Endothelial cell of umbilical vein (primary cell): ENCODE measurements at places on chromosomes 6 and 20. TPM values are rescaled to one million over a fixed set of nuclear protein-coding genes. Genes with fewer than 3 reads are reported as not detected.

Gene COL21A1
- total RNA-seq: 1.4 TPM in 2 replicates

Gene HLA-DPA1
- 11.4 TPM in 1 of 2 replicates, not detected in the other for total RNA-seq

Gene RNF114
- total RNA-seq: 41.6 and 45.8 TPM in 2 replicates

Gene FAXC
- 3.6 and 8.4 TPM in 2 replicates for total RNA-seq

Gene CST1
- total RNA-seq: 2.2 TPM in 1 of 2 replicates, not detected in the other

Gene TMEM242
- total RNA-seq: 15.3 and 15.5 TPM in 2 replicates

Gene ADGRF4
- not detected in 2 replicates for total RNA-seq

Gene KPNA5
- 7.1 and 8.9 TPM in 2 replicates for total RNA-seq

Gene DCDC2
- not detected in 2 replicates for total RNA-seq

Gene GATA5
- total RNA-seq: not detected in 2 replicates

Gene TP53TG5
- total RNA-seq: not detected in 2 replicates

Gene PTCRA
- not detected in 2 replicates for total RNA-seq

Gene FOXC1
- 15.9 and 16.4 TPM in 2 replicates for total RNA-seq

Gene BACH2
- 5.6 and 5.9 TPM in 2 replicates for total RNA-seq

Gene SNAI1
- total RNA-seq: 13.4 and 14.5 TPM in 2 replicates

Gene SIRPD
- total RNA-seq: not detected in 2 replicates

Gene TREM1
- not detected in 2 replicates for total RNA-seq

Gene SYNDIG1
- total RNA-seq: not detected in 2 replicates

Gene MATN4
- total RNA-seq: 0.14 TPM in 1 of 2 replicates, not detected in the other

Gene TCF21
- total RNA-seq: not detected in 2 replicates

Gene ERVFRD-1
- not detected in 2 replicates for total RNA-seq

Gene GGTLC1
- not detected in 2 replicates for total RNA-seq

Gene BHLHE23
- total RNA-seq: not detected in 2 replicates

Gene ZNF341
- total RNA-seq: 3.9 and 4.9 TPM in 2 replicates

Gene IPCEF1
- 0.51 and 0.99 TPM in 2 replicates for total RNA-seq

Gene SNAP25
- 2.2 and 4.4 TPM in 2 replicates for total RNA-seq

Gene CYP21A2
- 0.22 and 0.32 TPM in 2 replicates for total RNA-seq

Gene MRPL2
- 59.7 and 63.6 TPM in 2 replicates for total RNA-seq

Gene CDSN
- not detected in 2 replicates for total RNA-seq

Gene MMS22L
- 19.3 and 22.7 TPM in 2 replicates for total RNA-seq

Gene EFCAB8
- total RNA-seq: 0.31 and 0.60 TPM in 2 replicates

Gene SLC22A1
- not detected in 2 replicates for total RNA-seq

Gene BPIFB4
- not detected in 2 replicates for total RNA-seq

Gene AIF1
- not detected in 2 replicates for total RNA-seq

Gene EPB41L1
- total RNA-seq: 11.1 and 12.2 TPM in 2 replicates

Gene PKIB
- total RNA-seq: not detected in 2 replicates

Gene PRDM13
- total RNA-seq: not detected in 2 replicates

Gene EYS
- 0.27 and 0.81 TPM in 2 replicates for total RNA-seq
